ENCODE measurements at places on chromosomes 7 and 10.

- no peak for DNase-seq
Measured at GRCh38 chr7:155885167-155886155, 73.2 kb upstream of the SHH start.

DNA sequence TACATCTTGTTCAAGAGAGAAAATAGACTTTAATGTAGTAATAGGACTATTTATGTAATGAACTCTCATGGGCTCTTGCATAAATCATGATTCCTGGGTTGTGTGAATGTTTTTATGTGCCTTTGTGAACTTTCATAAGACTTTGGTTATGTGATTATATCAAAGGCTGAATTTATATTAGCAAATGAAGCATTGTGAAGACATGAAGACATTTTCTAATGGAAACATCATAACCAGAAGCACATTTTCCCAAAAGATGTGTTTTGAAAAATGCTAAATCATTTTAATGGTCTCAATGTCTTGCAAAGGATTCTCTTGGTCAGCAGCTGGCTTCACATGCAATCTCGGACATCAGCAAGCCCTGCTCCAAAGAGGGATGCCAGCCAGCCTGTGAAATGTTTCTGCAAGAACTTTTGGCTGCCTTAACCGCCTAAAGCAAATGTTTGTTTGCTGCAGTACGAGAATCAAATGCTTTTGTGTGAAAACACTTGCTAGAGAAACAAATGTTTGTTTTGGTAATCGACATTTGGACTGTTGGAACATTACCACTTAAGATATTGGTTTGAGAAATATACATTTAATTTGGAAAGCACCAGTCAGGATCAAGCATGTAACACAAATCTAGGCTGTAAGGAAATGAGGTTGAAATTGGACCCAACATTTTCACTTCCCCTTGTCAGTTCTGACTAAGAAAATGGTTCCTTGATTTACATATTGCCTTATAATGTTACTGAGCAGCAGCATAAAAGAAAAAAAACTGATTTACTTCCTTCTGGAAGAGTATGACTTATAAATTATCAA lies 102.1 kb downstream of the RTKN2 start:
- peak; percentile 4 for DNase-seq

DNA sequence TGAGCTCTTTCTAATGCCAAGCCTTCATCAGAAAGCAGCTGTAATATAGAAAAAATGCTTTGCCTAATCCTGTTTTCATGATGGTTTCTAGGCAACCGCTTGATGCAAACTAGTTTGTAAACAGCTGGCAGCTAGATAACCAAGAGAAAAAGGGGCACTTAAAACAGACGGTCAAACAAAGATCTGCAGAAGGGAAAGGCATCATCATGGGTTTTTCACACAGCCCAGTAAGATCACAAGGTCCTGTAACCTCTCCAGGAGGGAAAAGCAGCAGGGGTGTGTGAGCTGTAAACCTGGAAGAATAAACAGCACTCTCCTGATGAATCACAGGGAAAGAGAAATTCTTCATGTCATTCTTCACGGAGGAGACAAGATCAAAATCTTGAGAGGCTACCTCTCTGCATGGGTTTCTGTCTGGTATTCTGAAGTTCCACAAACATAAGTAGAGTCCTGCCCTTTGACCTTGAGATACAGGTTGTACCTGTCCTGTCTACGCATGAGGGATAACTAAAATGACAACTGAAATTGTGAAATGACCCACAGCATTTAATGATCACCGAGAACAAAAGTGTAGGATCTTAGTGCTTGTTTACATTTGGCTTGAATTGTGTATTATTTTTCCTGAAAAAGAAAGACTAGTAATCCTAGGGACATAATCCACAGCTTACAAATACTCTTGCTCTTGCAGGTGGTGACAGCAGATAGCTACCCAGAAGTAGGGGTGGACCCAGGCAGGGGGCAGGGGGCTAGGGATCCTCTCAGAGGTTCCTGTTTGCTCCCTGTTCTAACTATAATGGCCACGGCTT lies 48.0 kb downstream of the CREB3L2 start:
- DNase-seq: no peak

- no peak for DNase-seq
Measured at GRCh38 chr7:54090652-54091213, 451.4 kb upstream of the VSTM2A start.

DNA sequence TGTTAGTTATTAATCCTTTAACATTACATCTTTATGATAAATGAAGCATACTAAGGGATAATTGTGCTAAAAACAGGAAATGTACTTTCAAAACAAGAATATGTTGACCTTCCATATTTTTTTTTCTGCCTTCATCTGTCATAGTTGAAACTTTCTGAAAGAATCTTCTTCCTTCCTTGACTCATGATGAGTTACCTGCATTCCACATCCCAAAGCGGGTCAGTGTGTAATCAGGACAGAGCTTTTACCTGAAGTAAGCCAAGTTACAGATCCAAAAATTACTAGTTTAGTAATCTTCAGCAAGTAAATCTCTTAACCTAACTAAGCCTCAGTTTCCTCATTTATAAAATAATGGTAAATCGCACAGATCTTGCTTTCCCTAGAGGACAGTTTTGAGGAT lies 13.4 kb upstream of the ARL4A start:
- DNase-seq: no peak
